ENCODE measurements at places on chromosomes 4 and X.

DNA sequence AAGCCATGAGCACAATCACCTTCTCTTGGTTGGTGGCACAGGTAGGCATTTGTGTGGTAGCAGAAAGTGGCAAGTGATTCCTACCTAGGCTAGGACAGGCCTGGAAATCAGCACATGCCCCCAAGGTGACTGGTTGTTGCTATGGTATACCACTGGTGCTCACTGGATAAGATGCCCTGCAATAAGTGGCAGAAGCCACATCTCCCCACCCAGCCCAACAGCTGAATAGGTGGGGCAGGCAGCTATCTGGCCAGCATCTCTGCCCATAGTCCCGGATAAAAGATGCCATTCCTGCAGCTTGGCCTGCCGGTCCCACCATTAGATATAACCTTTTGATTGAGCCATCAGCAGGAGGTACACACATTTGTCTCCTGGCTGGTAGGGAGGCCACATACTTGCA, 21.1 kb downstream of the AMER1 start:
- no peak for DNase-seq

DNA sequence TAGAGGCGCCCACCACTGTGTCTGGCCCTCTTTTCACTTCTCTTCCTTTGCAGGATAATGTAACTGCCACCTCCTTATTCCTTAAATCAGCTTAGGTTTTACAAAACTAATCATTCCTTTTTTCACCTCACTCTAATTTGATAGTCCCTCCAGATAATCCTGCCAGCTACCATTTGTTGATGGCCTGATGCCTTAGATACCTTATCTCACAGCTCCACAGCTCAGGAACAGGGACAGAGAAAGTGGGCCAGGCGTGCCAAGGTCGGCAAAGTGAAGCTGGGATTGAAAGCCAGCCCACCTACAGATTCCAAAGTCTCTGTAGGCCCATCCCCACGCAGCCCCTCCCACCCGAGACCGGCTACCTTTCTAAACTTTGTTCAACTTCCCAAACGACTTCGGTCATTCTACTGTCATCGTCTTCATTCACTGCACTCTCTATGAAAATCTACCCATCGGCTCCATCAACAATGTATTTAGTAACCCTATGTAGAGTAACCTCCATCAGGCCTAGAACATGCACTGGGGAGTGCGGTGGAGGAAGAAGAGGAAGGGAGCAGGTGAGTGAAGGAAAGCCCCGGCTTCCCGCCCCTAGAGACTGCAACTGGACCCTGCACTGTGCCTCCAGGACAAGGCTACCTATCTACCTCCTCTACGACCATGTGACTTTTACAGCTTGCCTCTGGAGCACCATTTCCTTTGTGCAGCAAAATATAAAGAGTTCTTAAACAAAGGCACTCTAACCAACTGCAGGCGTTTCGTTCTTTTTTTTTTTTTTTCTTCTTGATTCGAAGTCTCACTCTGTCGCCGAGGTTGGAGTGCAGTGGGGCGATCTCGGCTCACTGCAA, 1.5 kb downstream of the CASP6 start:
- DNase-seq, result peak; percentile 1

DNA sequence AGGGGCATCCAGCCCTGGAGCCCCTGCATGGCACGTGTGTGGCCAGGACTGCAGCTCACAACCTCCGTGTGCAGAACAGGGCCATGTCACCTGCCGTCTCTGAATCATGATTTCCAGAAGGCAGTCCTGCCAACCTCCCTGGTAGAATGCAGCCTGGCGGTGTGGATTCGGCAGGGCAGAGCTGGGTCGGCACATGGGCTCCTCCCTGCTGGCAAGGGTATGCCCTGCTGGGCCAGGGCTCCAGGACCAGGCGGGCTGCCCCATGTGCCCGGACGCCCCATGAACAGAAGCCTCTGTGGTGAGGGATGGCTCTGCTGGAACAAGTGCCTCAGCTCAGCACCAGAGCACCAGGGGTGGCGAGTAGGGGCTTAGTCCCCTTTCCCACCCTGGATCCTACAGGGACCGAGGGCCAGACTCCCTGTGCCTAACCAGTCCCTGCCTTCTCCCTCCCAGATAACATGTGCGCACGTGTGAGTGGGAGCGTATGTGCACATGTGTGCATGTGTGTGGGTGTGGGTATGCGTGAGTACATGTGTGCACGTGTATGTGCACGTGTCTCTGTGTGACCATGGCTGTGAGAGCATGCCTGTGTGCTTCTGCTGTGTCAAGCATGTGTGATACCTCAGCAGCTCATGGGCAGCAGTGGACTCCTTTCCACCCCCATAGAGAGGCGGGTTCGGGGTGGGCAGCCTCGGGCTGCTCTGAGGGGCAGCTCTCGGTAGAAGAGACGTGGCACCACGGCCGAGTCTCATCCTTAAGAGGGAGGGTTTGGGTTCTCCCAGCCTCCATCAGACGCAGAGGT, 10.3 kb upstream of the MXD4 start:
- DNase-seq, result no peak

GRCh38 chr4:119233750-119234149, 21.2 kb downstream of the USP53 start:
- no peak for DNase-seq

- no peak for DNase-seq
Observed at GRCh38 chrX:129761596-129761995, 18.2 kb upstream of the SASH3 start.

DNA sequence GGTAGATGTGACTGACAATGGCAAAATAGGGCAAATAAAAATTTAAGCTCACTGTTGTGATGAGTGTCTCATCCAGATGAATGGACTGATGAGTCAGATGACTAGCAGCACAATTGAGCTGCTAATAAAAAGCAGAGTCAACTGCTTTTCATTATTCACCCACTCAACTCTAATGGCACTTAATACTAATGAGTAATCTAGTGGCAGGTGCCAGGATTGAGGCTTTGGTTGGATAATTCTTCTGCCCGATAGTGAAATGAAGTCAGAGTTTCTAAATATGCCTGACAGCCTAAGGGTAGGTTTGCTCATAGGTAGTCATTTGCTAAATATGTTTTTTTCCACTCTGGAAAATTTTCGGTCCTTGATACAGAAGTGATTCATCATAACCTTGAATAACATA, 10.4 kb downstream of the OGT start:
- DNase-seq, result peak; percentile 78

GRCh38 chr4:154416190-154416547, 75.4 kb downstream of the DCHS2 start:
- peak; percentile 6 for DNase-seq
